ENCODE measurements at places on chromosomes 7 and 10.

DNA sequence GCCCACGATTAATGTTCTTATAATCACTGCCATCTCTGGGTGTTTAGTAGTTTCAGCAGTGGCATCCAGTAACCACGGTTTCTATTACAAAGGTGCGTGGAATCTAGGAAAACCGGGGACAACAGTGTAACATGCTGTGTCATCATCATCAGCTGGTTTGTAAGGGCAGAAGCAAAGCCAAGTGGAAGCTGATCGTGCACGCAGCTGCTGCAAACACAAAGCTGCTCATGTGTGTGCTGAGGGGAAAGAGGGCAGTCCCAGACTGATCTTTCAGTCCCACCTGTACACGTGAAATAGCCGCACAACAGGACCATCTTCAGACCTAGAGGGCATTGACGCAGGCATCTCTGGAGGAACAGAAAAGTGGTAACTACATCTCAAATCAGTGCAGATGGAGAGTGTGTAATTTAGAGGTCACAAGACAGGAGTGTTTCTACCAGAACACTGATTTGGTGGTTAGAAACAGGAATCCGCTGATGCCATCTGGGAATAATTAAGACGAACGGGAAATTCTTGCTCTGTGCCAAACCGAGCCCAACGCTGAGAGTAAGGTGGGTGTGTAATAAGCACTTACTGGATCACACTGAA, 13.4 kb downstream of the ANKRD16 start:
- DNase-seq, result no peak

DNA sequence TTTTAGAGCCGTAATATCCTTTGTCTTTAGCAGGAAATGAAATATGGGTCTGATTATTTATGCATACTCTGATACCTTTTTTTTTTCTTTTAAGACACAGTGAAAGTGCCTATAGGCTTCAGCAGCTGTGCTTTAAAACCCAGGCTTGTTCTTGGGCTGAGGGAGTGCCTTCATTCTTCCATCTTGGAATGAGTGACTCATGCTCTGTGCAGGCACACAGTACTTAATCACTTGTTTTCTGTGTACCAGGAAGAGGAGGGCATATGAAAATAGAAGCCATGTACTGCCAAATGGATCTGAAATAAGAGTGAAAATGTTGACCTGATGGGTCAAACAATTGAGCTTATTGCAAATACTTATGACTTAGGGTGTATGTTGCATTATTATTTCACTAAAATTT, 12.0 kb downstream of the INPP5F start:
- DNase-seq, result no peak

DNA sequence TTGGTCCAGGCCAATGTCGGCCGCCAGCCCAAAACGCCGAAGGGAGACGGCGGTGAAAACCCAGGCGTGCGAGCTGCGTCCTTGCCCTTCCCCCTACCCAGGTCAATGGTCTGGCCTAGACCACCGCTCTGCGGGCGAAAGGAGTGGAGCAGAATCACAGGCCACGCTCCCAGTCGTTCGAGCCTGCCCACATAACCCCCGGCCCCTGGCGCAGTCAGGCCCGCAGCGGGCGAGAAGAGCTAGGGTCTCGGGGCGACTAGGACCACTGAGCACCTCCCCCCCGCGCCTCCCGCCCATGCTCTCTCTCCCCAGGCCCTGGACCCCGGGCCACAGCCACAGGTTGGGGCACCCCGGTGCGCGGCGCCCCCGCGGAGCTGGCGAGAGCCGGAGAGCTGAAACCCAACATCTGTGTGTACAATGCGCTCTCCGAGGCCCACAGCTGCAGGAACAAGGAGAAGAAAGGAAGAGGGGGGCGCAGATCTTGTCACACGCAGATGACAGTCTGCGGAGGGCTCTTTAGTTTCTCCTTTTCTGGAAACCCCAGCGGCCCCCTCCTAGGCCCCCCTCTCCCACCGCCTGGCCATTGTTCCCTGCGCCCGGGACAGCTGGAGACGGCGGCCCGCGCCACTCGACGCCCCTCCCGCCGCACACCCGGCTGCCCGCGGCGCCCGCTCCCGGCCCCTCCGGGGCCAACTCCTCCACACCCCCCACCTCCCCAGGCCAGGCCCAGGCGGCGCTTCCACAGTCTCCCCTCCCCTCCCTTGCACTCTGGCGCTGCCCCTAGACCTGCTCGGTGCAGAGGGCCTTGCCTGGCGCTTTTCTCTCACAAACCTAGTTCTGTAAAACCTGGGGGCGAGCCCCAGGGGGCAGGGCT, 355.0 kb downstream of the DNAJB6 start:
- DNase-seq, result no peak

GRCh38 chr10:48462482-48463020, 142.3 kb downstream of the ARHGAP22 start:
- peak; percentile 56 for DNase-seq

DNA sequence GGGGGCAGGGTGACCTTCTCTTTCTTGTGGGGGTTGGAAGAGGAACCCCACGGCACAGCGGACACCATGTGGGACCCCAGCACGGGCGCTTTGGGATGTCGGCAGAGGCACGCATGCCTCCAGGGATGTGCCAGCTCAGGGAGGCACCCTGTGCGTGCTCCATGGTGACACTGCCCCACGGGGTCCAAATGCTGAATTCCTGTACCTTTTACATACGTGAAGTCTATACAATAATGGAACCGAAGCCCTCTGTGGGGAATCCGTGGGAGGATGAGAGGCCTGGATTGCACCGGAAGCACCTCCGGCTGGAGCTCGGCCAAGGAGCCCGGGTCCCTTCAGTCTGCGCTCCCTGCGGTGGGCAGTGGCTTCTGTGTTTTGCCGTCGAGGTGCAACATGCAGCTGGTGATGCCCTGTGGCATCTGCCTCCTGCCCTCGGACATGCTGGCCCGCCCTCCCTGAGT, 524.3 kb downstream of the DNAJB6 start:
- DNase-seq, result no peak

GRCh38 chr7:121159553-121159952, 169.2 kb upstream of the WNT16 start:
- DNase-seq, result no peak

DNA sequence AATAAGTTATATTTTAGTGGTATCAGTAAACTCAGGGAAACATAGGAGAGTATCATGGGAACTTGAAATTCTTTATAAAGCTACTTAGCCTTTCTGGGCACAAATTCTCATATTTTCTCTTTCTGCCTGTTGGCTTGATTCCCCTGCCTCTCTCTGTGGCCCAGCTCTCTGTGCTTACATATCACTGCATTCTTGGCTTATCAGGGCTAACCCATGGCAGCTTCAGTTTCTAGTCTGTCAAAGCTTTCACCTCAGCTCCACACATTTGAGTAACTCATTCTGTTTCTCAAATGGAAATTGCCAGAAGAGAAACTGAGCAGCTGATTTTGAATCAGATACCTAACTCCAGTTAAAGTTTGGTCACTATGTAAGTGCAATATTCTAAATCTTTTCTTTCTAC, 713.1 kb downstream of the DNAJB9 start:
- DNase-seq, result no peak

- DNase-seq, result no peak
These were observed 95.3 kb downstream of the LRRC4 start for GRCh38 chr7:127935847-127936376.

DNA sequence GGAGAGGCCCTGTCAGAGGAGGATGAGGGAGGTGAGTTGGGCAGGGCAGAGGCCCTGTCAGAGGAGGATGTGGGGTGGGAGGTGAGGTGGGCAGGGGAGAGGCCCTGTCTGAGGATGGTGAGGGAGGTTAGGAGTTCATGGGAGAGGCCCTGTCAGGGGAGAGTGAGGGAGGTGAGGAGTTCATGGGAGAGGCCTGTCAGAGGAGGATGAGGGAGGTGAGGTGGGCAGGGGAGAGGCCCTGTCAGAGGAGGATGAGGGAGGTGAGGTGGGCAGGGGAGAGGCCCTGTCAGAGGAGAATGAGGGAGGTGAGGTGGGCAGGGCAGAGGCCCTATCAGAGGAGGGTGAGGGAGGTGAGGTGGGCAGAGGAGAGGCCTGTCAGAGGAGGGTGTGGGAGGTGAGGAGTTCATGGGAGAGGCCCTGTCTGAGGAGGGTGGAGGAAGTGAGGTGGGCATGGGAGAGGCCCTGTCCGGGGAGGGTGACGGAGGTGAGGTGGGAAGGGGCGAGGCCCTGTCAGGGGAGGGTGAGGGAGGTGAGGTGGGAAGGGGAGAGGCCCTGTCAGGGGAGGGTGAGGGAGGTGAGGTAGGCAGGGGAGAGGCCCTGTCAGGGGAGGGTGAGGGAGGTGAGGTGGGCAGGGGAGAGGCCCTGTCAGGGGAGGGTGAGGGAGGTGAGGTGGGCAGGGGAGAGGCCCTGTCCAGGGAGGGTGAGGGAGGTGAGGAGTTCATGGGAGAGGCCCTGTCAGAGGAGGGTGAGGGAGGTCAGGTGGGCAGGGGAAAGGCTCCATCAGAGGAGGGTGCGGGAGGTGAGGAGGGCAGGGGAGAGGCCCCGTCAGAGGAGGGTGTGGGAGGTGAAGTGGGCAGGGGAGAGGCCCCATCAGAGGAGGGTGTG, 73.7 kb downstream of the INPP5A start:
- DNase-seq, result no peak

Data from right atrium auricular region (tissue), 2 donors.